ENCODE measurements at places on chromosomes 6 and 20.

GRCh38 chr6:139330826-139331500 lies 39.2 kb upstream of the TXLNB start:
- DNase-seq: no peak

DNA sequence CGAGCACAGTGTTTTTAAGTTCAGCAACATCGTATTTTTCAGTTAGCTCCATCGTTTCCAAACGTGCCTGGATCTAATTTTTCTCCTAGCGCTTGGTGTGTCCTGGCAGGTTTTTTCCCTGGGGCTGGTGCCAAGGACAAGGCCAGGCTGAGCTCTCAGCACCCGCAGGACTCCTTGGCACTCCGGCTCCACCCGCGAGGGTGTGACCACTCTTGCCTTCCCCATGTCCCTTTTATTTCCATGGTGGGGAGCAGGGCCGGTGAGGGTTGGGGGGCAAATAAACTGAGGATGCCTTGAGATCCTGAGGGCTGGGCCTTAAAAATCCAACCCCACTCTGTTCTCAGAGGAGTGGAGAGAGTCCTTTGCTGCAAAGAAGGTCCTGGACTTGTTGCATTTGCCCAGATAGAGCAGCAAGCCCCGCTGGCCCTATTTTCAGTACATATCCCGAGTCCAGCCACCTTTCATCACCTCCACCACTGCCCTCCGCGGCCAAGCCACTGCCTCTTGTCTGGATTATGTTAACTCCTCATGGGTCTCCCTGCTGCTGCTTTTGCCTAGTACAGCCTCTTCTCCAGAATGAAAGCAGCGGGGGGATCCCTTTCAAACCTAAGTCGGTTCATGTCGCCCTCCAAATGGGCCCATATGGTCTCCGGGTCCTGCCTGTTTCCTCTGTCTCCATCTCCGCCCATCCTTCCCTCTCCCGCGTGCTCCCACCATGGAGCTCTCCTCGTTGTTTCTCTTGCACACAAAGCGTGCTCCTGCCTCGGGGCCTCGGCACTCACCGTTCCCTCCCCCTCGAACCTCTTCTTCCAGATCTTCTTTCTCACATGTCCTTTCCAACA lies 4.5 kb upstream of the RAB44 start:
- no peak for DNase-seq

GRCh38 chr6:24985323-24985722 lies 49.6 kb upstream of the RIPOR2 start:
- no peak for DNase-seq

- no peak for DNase-seq
Observed at GRCh38 chr6:148711833-148712654, 34.8 kb upstream of the UST start.

DNA sequence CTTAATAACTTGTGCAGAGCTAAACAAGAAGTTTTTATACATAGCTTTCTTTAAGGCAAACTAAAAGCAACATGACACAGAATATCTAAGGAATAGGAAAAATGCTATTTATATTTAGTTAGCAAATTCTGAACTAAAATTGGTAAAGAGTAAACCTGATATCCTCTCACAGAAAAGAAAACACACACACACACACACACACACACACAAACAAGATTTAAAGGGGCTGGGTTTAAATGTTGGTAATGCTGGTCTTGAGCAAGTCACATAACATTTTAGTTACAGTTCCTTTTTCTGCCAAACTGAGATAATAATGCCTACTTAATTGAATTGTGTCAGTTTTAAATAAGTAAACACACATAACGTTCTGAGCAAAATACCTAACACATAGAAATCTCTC lies 1.6 kb downstream of the TRDN start:
- no peak for DNase-seq

GRCh38 chr20:50286609-50287008 lies 96.0 kb downstream of the CEBPB start:
- no peak for DNase-seq

DNA sequence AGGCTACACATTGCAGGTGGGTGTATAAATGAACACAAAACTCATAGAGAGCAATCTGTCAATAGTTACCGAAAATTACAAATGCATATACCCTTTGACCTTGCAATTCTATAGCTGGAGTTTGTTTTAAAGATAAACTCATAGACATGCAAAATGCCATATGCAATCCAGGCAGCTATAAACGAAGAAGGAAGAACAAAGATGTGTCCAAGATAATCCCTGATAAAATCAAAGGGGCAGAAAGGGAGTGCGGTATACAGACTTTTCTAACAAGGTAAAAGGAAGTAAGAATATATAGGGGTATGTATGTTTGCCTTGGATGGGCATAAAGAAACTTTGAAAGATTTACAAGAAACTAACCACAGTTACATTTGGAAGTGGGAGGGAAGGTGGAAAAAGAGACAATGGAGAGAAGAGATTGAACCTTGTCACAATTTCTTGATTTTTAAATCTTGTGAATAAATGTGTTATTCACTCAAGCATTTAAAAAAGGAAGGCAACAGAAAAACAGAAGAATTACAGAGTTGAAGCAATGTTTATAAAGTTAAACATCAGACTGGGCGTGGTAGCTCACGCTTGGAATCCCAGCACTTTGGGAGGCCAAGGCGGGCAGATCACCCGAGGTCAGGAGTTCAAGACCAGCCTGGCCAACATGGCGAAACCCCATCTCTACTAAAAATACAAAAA lies 29.9 kb downstream of the FAM8A1 start:
- DNase-seq: no peak

DNA sequence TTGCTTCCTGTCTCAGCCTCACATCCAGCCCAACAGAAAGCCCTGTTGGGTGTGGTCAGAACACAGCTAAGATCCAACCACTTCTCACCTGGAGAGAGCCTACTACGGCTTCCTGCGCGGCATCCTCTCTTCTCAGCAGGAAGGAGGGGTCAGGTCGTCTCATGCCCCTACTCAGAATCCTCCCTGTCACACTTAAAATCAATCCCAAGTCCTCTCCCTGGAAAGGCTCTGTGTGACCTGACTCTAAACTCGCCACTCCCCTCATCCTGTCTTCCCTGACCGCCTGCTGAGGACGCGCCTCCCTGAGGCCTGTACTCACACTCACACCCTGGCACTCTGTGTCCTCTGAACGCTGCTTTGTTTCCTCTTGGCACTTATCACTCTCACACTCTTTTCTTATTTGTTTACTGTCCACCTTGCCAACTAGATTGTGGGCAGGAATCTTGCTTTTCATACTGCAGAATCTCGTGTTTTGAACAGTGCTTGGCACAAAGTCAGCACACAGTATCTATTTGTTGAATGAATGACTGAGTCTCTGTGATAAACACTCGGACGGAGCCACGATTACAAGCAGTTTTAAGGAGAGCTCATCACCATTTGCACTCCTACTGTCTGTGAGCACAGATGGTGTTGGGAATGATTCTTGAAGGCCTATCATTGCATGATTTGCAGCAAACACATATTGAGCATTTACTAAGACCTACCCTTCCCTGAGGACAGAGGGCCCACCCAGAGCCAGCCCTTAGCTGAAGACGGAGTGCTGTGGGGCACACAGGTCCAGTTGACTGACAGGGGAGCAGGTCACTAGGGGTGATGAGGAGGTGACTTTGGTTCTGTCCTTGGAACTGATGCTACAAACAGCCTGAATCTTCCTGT lies 18.7 kb downstream of the RAB5IF start:
- no peak for DNase-seq

DNA sequence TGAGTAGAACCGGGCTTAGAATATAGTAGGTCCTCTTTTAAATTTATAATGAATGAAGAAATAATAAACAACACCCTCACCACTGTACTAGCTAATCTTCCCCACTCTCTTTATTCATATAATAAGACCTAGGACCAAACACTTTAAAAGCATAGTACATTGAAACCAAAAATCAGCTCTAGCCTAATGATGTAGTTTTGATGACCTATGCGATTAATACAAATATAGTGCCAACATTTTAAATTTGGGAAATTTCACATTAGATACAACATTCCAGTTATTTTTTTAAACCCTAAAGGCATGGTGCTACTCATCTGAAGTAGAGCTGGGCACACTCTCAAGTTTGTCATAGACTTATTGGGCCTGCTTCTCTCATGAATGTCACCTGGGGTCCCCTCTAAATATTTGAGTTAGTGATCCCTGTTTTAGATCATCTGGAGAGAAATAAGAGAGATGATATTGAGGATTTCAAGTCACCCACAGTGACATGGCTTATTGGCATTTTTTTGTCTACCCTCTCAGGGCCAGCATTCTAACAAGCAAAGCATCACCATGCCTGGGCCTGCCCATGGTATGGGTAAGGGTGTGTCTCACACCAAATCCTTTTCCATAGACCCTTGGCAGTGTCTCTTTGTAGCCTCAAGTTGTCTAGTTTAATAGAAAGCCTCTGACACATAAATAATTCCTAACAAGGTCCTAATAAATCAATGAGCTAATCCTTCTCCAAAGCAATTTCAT lies 319.8 kb downstream of the HIVEP2 start:
- DNase-seq: no peak

- no peak for DNase-seq
Observed at GRCh38 chr6:48541649-48542048, 430.7 kb upstream of the PTCHD4 start.

GRCh38 chr20:46218656-46219055 lies 89.6 kb downstream of the CDH22 start:
- DNase-seq: no peak

GRCh38 chr20:5989539-5989938 lies 39.1 kb downstream of the MCM8 start:
- DNase-seq: no peak

GRCh38 chr20:57156011-57156729 lies 110.3 kb downstream of the BMP7 start:
- no peak for DNase-seq

- DNase-seq: no peak
Observed at GRCh38 chr6:35177596-35177995, 36.2 kb upstream of the SCUBE3 start.

Data from activated CD4-positive, alpha-beta T cell treated with anti-CD3 and anti-CD28 coated beads for 24 hours (primary cell).